ENCODE measurements at places on chromosomes 1 and 21.

- H3K36me3 ChIP-seq, result no peaks in the 10 kb centered on the region
- H3K4me1 ChIP-seq, result no peaks in the 10 kb centered on the region
- DNase-seq, result no peak
- H3K4me3 ChIP-seq, result no peak overlapping the region
These were observed 68.1 kb upstream of the RRP15 start for GRCh38 chr1:218217040-218217439.

DNA sequence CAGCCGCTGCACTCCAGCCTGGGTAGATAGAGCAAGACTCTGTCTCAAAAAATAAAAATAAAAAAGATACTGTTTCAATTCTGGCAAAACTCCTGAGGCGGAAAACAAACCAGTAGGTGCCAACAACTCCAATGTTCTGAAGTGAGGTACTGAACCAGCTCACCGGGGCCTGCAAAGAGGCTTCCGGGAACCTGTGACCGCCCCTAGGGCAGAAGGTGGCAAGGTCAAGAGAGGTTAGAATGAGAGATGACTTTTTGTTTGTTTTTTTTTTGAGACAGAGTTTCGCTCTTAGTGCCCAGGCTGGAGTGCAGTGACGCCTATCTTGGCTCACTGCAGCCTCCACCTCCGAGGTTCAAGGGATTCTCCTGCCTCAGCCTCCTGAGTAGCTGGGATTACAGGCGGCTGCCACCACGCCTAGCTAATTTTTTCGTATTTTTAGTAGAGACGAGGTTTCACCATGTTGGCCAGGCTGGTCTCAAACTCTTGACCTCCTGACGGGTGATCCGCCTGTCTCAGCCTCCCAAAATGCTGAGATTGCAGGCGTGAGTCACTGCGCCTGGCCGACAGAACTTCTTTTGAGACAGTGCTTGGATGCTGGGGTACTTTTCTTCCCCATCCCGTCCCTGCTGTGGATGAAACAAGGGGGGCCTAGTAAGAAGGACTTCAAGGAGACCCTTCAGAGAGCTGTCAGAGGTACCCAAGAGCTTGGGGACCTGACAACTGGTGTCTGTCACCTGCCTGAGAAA is 91.9 kb upstream of the SLC25A33 start:
- H3K27me3 ChIP-seq, result no peaks in the 10 kb centered on the region
- H3K27ac ChIP-seq, result peak overlapping the region; percentile 8
- peaks cover 25% of the 10 kb centered on the region for H3K4me1 ChIP-seq
- no peak overlapping the region for H3K4me3 ChIP-seq
- no peak for DNase-seq

- no peak overlapping the region for H3K4me3 ChIP-seq
- H3K4me1 ChIP-seq, result no peaks in the 10 kb centered on the region
- H3K27me3 ChIP-seq, result no peaks in the 10 kb centered on the region
- no peak overlapping the region for H3K27ac ChIP-seq
These were observed 587.3 kb downstream of the PTPRC start for GRCh38 chr1:199226163-199226562.

- H3K4me1 ChIP-seq, result no peaks in the 10 kb centered on the region
- H3K27me3 ChIP-seq, result no peaks in the 10 kb centered on the region
- H3K36me3 ChIP-seq, result peaks cover 42% of the 10 kb centered on the region
- no peak overlapping the region for H3K4me3 ChIP-seq
- DNase-seq, result no peak
These were observed 22.6 kb downstream of the UBE2G2 start for GRCh38 chr21:44778983-44779382.

DNA sequence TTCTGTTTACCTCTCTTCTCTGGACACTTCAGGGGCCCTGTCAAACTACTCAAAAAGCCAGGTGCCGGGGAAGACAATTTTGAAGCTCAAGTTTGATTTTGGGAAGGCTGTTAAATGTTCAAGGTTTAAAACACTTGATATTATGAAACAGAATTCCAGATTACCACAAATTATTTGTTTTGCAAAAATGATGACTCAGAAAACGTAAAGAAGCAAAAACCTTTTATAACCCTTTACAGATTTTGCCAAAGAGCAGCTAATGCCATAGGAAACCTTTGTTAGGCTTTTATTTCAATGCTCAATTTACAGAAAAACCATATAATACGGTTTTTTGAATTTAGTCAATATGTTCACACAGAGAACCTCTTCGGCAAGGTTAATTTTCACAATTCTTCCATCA is 593.4 kb upstream of the ZP4 start:
- no peaks in the 10 kb centered on the region for H3K36me3 ChIP-seq

GRCh38 chr21:42080788-42081083 is 9.6 kb downstream of the UMODL1 start:
- H3K4me3 ChIP-seq, result no peak overlapping the region
- H3K27me3 ChIP-seq, result no peaks in the 10 kb centered on the region
- DNase-seq, result no peak
- peak overlapping the region; percentile 24 for H3K27ac ChIP-seq
- no peaks in the 10 kb centered on the region for H3K36me3 ChIP-seq

DNA sequence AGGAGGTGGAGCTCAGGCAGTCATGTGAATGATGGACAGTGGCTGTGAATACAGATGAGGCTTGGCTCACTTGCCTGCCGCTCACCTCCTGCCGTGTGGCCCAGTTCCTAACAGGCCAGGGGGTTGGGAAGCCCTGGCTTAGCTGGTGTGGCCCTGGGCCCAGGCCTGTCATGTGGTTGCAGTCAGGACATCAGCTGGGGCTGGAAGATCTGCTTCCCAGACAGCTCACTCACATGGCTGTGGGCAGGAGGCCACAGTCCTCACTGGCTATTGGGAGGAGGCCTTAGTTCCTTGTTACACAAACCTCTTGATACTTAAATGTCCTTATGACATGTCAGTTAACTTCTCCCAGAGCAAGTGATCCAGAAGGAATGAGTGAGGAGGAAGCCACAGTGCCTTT is 138.8 kb upstream of the CSF3R start:
- no peak overlapping the region for H3K27ac ChIP-seq
- no peaks in the 10 kb centered on the region for H3K36me3 ChIP-seq
- no peak for DNase-seq
- H3K27me3 ChIP-seq, result no peaks in the 10 kb centered on the region

GRCh38 chr1:20109223-20109856 is 10.0 kb downstream of the PLA2G2D start:
- H3K27ac ChIP-seq, result no peak overlapping the region
- no peaks in the 10 kb centered on the region for H3K27me3 ChIP-seq
- H3K36me3 ChIP-seq, result no peaks in the 10 kb centered on the region
- H3K4me1 ChIP-seq, result no peaks in the 10 kb centered on the region
- DNase-seq, result no peak

DNA sequence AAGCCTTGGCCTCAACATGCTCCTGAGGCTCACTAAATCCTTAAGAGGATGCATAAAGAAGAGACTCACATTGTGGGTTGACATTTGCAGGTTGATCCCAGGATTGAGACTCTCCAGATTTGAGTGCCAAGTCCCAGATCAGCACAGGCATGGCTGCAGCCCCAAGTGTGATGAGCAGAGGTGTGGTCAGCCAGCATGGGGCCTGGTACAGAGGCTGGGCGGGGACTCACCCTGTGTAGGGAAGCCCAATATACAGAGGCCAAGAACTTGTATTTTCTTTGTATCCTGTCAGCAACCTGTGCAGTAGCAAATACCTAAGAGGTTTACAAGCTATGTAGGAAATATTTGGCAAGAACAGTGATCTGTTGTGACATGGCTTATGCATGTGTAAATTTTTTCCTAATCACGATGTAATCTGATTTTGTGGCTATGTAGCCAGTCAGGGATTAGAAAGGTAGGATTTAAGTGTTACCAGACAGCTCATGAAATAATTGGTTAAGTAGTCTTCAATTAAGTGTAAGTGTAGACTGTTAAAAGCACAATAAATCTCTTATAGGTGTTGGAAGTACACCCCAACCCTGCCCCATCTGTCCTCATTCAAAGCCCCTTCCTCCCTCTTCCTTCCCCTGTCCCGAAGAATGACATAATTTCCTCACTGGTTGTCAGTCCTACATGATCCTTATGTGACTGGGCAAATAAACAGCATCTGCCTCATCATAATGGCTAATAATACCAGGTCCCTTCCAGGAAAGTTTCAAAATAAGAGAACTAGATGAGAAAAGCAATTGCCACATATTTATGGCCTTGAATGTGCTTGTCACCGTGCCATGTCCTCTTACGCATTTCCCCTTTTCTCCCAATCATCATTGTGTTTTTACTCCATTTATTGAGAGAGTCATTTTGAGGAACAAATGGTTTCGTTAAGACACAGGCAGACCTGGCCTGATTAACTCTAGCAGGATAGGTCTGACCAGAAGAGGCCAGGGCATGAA is 120.9 kb downstream of the HLX start:
- H3K4me1 ChIP-seq, result no peaks in the 10 kb centered on the region
- DNase-seq, result peak; percentile 68
- no peak overlapping the region for H3K27ac ChIP-seq
- no peaks in the 10 kb centered on the region for H3K36me3 ChIP-seq

DNA sequence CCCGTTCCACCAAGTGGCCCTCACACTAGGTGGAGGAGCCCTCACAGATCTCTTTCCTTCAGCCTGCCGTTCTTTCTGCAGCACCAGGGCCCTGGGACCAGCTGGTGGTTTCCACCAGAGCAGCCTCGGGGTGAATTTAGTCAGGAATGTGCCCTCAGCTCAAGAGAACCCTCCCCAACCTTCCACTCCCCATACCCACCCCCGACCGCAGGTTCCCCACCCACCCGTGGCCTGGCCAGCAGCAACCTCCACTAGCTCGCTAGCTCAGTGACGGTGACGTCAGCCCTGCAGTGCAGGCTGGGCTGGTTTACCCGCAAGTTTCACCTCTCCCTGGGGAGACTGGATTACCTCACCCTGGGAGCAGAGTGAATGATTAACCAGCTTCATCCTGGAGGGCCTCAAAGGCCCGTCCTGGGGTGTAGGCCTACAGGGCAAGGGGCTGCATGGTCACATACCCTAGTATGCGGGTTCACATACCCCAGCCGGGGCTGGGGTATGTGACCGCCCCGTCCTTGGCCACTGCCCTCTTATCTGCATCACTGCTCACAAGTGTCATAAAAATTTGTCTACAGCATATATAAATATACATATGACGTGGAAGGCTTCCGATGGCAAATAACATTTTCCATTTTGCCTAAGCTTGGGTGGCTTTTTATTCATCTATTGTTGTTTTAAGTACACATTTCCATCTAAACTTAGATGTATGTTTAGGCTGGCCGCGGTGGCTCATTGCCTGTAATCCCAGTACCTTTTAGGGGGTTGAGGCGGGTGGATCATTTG is 24.5 kb downstream of the ELF3 start:
- H3K4me3 ChIP-seq, result no peak overlapping the region
- peaks cover 7% of the 10 kb centered on the region for H3K4me1 ChIP-seq
- H3K27ac ChIP-seq, result peak overlapping the region; percentile 60
- peak; percentile 81 for DNase-seq
- no peaks in the 10 kb centered on the region for H3K36me3 ChIP-seq
- no peaks in the 10 kb centered on the region for H3K27me3 ChIP-seq

DNA sequence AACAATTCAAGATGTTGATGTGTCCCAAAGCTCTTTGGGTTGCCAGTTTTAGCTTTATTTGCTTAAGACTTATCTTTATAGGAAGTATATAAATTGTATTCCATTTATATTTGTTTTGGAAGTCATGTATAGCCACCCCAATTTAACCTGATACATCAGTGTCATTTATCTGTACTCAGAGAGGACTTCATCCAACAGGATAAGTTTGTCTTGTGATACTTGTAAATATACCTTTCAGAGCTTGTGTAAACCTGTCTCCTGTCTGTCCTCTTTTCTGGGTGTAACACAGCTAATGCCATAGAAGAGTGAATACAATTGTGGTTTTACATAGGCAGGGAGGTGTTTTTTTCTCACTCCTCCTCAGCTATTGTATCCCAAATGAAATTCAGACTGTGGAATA is 10.4 kb downstream of the PTGFR start:
- no peak for DNase-seq
- no peaks in the 10 kb centered on the region for H3K27me3 ChIP-seq
- no peaks in the 10 kb centered on the region for H3K36me3 ChIP-seq
- no peaks in the 10 kb centered on the region for H3K4me1 ChIP-seq
- no peak overlapping the region for H3K27ac ChIP-seq
- H3K4me3 ChIP-seq, result no peak overlapping the region

GRCh38 chr1:25907601-25908000 is 1.4 kb upstream of the STMN1 start:
- no peaks in the 10 kb centered on the region for H3K4me1 ChIP-seq
- no peaks in the 10 kb centered on the region for H3K36me3 ChIP-seq
- DNase-seq, result no peak

DNA sequence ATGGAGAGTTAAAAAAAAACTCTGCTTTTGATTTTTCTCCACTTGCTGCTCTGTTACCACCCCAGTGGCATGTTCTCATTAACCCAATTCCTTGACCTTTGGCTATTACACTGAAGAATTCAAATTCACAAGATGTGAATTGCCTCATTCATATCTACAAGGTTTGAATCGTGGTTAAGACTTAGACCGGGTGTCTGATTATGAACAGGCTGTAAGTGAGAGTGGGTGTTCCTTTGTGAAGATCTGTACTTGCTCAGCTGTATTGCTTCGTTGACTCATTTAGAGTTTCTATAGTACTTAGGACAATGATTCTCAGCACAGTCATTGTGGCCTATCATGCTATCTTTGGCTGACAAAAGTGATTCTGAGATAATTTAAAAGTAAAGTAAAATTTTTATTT is 36.4 kb downstream of the DNM3 start:
- H3K27ac ChIP-seq, result no peak overlapping the region
- no peaks in the 10 kb centered on the region for H3K4me1 ChIP-seq

DNA sequence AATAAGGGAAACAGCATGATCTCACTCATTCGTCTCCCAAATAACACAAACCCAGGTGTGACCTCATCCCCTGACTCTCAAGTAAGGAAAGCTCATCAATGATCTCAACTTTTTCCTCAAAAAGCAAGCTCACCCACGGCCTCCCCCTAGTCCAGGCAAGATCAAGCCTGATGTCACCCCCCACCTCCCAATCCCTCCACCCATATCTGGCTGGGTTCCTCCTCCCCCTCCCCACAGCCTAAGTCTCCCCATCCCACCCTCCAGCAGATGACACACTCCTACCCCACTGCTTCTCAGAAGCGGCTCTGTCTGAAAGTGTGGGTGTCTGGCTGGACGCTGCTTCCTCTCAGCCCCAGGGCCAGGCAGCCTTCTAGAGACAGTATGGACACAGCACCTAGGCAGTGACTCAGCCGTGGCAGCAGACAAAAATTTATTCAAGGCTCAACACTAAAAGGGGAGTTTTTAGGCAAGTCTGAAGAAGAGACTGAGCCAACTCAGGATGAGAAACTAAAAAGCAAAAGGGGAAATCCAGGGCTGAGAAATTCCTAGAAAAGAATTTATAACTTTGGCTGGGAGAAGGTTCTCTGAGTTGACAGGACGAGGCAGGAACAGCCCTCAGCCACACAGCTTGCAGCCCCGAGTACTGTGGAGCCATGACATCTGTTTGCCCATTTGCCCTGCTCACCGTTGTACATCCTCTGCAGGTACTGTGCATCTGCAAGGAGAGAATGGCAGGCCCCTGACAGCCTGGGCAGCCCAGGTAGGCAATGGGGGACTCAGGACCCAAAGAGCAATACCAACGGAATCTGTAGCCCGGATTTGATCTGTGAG is 81.6 kb upstream of the LRRC8D start:
- no peak overlapping the region for H3K4me3 ChIP-seq
- no peaks in the 10 kb centered on the region for H3K36me3 ChIP-seq

GRCh38 chr21:33747420-33747819 is 105.1 kb downstream of the ITSN1 start:
- no peak for DNase-seq
- H3K27ac ChIP-seq, result no peak overlapping the region
- no peaks in the 10 kb centered on the region for H3K4me1 ChIP-seq
- no peaks in the 10 kb centered on the region for H3K36me3 ChIP-seq
- no peaks in the 10 kb centered on the region for H3K27me3 ChIP-seq
